ENCODE measurements at places on chromosomes 2 and 18.

DNA sequence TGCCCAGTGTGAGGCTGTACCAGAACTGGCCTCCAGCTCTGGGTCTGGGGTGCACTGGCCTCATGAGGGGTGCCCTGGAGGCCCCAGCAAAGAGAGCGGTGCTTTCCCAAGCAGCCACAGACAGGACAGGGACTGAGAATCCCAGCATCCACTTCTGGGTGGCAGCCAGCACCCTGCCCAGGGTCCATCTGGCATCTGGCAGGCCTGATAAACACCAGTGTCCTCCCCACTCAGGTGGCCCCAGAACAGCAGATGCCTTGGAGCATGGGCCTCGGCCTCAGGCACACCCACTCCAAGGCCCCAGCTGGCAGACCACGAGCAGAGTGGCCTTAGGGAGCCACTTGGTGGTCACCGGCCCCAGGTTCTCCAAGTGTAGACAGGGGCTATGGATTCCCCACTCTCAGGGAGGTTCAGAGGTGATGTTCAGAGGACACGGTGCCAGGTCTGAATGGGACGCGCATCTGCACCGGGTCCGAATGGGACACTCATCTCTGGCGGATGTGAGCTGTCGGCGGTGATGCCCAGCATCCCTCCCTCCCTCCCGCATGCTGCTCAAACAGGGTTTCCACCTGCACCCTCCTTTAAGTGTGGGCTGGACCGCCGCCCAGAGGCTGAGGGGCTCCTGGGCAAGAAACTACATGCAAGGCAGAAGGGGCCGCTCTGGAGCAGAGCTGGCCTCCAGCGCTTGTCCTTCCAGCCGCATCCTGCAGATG is 82.2 kb upstream of the GPC1 start:
- DNase-seq, result peak; percentile 22

DNA sequence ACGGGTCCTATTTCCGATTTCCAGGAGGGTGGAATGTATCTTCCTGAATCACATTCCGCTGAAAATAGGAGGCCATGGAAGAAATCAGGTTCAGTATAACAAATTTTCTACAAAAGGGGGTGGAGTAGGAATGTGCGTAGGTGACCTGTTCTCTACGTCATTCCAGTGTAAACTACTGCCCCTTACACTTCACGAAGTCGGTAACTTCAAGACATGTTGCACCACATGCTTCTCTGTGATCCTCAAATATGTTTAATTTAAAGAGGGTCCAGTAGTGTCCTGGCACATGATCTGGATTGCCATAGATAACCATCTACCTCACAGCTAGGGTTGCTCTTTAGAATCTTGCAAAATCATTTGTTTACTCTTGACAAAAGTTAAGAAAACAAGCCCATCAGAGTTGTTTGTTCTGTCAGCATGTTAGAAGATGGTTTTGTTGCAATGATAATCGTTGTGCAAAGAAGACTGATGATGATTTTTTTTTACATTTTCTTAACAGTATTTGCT is 7.5 kb upstream of the CPS1 start:
- no peak for DNase-seq

DNA sequence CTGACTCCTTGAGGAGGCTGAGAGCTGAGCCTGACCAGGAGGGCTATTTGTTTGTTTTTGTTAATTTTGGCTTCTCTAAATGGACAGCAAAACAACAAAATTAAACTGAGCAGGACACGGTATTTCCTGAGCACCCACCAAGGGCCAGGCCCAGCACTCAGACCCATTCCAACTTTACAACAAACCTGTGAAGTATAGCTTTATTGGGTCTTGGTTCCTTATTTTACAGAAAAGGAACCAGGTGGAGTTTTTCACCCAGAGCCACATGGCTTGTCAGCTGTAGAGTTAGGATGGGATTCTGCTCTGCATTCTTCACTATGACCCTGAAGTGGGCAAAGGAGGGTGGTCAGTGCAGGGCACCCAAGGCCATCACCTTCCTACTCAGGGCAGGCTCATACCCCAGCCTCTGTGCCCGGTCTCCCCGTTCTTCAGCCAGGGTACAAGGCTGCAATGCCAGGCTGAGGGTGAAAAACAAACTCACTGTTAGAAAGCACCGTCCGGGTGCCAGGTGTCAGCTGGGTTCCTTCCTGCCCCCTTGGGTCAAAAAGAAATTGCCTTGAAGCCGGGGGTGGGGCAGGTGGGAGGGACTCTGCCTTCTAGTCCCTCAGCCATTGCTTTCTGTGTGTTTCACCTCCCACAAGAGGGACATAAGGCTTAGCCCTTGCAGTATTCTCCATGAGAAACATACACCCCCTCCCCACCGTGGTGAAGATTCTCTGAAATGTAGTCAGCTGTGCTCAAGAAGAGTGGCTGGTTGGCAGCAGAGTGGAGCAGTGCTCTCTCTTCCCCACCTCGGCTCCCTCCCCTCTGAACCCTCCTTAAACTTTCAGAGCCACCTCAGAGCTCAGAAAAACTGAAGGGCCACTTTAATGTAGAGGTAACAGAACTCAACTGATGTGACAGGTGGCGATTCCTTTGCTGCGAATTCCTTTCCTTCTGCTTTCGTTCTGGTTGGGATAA is 2.2 kb downstream of the PSD4 start:
- no peak for DNase-seq

DNA sequence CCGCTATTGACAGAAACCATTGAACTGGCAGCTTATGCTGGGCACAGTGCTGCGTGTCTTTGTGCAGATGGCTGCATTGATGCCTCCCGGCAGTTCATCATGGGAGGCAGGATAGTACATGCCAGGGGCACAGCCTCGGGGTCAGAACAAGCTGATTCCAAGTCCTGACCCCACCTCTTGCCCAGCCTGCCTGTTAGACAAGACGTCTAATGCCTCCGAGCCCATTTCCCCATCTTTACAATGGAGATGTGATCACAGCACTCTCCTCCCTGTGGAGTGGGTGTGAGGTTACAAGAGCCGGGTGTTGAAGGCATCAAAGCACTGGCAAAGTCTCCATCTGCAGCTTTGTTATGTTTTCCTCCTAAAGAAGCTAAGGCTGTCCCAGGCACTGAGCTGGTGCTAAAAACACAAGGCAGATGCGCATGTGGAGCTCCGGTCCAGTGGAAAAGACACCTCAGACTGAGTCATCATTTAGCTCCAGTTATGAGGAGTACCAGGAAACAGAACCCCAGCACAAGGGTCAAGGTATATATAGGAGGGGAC is 125.7 kb upstream of the EPAS1 start:
- DNase-seq, result no peak

DNA sequence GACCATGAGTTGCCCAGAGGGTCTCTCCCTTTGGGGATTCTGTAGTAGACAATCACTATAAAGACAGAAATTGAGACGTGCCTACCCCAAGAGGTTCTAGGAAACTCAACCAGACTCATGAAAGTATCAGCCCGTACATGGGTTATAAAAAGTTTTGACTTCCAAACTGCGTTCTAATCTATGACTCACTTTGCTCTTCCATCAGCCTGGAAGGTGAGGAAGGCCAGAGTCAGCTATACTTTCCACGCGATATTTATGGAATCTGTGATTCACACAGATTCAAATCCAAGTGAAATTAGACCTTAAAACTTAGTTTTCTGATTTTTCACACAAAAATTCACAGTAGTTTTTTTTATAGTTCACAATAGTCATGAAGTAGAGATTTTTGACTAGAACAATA is 7.7 kb upstream of the LYPD1 start:
- no peak for DNase-seq

DNA sequence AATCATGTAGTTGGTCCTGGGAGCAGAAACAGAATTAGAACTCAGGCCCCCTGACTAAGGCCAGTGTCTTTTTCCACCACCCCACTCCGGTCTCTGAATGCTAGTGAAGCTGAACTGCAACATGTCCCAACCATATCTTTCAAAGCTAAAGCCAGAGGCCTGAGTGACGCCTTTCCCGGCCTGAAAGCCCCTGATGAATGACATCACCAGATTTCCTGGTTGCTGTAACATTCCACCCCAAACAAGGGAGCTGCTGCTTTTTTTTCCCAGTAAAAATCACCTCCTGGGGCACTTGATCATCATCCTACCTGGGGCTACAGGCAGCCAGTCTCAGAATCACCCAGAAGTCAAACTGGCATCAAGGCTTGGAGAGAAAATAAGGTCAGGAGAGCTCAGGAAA is 162.7 kb downstream of the ARL4C start:
- peak; percentile 60 for DNase-seq

- peak; percentile 36 for DNase-seq
Measured at GRCh38 chr2:105617631-105618350, 126.9 kb upstream of the NCK2 start.

DNA sequence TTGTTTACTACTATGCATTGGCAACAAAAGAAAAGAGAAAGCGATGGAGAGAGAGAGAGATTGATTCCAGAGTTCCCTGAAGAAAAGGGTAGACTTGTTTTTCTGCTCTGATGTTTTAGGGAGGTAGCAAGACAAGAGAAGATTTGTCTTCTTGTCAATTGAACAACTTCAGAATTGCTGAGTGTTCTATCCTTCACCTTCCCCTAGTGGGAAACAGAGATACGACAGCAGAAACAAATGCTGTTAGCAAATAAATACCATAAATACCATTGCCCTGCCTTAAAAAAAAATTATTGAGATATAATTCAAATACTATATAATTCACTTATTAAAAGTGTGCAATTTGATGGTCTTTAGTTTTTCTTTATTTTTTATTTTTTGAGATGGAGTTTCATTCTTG is 26.2 kb upstream of the CCDC150 start:
- DNase-seq, result no peak

DNA sequence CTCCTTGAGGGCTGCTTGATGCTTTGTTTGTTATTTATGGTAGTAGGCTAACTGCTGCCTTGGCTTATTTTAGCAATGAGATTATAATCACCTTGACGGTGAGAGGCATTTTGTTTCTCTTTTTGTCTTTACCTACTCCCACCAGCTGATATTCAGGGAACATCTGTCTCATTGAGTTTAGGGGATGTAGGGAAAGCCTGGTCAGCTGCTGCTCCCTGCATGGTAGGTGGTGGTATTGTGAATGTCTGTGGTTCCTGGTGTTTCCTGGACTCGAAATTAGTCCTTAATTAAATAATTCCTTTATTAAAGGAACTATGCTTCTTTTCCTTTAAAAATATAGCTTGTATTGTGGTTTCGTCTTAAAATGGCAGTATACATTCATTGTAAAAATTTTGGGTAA is 77.8 kb downstream of the ADAM23 start:
- DNase-seq, result no peak

- no peak for DNase-seq
Measured at GRCh38 chr18:48170651-48171050, 238.5 kb downstream of the ZBTB7C start.

- no peak for DNase-seq
Measured at GRCh38 chr18:31996007-31996406, 22.6 kb upstream of the RNF125 start.

- DNase-seq, result no peak
Measured at GRCh38 chr2:206488623-206489022, 45.3 kb downstream of the ADAM23 start.

- DNase-seq, result no peak
Measured at GRCh38 chr2:61410185-61410584, 60.7 kb downstream of the USP34 start.

DNA sequence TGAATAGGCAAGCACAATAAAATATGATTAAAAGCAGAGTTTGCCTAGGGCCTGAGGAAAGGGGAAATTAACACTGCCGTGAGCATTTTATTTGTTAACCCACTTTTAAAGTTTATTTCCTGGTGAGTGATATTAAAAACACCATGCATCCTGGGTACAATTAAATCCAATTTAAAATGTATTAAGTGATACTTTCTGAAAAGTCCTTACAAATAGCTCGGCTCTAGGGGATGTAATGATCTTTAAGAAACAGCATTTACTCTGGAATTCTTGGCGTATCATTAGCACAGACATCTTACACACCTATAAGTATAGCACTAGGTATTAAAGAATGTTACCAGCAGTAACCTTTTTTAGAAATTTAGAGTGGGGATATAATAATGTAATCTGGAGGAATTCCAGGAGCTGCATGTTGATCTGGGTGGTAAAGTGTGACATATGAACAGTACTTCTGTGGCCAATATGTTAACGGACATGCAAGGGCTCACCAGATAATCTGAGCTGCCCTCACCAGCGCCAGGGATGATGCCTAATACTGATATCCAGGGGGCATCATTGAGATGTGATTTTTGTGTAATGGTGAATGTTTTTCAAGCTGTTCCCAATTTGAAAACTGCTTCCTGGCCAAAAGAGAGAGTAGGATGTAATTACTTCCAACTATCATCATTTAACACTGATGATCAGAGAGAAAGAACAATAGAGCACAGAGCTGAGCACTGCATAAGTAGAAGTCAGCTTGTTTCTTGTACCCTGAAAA is 235.9 kb downstream of the DSEL start:
- no peak for DNase-seq

DNA sequence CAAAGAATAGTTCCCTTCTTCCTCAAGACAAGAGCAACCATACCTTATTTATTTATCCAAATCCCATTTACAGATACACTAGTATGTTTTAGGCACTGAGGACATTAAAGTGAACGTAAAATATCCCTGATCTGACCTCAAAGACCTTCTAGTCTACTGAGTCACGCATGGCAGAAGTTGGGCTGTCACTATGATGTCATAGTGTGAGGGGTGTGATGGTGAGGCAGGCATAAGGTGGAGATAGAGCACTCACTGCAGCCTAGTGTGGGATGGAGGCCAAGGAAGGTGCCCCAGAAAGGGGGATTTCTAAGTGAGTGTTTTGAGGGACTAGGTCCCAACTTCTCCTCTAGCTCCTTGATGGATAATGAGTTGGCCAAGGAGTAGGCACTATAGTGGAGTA is 249.5 kb upstream of the SKOR2 start:
- no peak for DNase-seq

GRCh38 chr2:149745396-149746230 is 158.0 kb upstream of the MMADHC start:
- no peak for DNase-seq

DNA sequence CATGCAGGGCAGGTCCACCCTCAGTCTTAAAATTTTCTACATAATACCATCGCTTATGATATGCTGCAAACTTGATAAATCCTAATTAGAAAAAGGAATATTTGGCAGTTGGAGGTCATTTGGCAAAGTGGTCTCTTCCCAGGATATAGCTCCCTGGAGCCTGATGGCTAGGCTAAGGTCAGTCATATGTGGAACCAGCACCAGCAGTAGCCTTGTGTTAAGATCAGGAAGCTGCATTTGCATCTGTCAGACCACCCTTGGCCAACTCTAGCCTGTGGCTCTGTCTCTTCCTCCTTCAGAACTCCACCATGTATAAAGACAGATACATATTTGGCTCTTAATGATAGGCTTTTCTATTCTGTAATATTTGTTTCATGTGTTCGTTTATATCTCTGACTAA is 5.4 kb upstream of the HK2 start:
- DNase-seq, result no peak

Measured in iPS-NIHi11 (cell line).